ENCODE measurements at places on chromosomes 2 and 18.

GRCh38 chr2:7169593-7169992, 252.4 kb downstream of the RNF144A start:
- no peak for DNase-seq

DNA sequence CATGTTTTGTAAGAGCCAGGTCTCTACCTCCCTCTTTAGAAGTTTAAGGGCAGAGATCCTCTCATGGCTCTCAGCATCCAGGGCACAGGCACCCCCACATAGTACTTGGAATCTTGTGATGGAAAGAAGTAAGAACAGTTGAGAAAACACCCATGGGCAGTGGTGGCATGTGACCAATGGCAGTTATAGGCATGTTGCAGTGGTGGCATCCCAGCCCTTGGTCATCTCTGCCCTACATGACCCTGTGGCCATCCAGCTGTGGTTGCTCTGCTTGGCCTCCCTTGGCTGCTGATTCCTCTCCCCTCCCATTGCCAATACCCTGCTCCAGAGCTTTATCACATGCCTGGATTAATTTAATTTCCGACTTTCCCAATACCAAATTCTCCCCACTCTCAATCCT, 13.3 kb upstream of the MSH2 start:
- no peak for DNase-seq

DNA sequence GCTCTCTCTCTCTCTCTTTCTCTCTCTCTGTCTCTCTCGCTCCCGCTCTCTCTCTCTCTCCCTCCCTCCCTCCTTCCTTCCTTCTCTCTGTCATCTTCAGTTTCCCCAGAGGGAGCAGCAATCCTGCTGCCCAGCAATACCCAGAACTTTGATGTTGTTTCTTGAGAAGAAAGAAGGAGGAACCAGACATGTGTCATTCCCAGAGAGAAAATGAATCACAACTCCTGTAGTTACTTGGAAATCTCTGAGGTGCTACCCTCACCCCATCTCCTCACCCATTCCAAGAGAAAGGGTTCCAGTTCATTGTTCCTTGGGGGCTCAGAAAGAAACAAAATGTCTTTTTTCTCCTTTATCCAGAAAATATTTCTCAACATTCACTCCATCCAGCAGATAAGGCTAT, 449.1 kb downstream of the TNS1 start:
- no peak for DNase-seq

DNA sequence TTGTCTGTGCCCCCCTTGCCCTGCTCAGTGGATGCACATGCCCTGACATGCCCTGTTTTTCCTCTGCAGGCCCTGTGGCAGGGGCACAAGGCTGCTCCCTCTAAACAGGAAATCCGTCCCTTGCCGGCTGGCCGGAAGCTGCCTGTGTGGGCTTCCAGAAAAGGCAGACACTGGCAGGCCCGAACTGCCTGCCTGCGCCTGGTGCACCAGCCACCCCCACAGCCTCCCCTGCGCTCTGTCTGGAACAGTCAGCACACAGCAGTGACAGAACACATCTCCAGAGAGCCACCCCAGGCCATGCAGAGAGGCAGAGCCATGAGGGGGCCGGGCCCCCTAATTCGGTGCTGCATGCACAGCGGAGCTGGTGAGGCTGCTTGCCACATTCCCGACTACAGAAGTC, 33.5 kb downstream of the LOXHD1 start:
- DNase-seq, result no peak

- DNase-seq, result no peak
Observed at GRCh38 chr2:182831921-182832320, 34.5 kb downstream of the FRZB start.

DNA sequence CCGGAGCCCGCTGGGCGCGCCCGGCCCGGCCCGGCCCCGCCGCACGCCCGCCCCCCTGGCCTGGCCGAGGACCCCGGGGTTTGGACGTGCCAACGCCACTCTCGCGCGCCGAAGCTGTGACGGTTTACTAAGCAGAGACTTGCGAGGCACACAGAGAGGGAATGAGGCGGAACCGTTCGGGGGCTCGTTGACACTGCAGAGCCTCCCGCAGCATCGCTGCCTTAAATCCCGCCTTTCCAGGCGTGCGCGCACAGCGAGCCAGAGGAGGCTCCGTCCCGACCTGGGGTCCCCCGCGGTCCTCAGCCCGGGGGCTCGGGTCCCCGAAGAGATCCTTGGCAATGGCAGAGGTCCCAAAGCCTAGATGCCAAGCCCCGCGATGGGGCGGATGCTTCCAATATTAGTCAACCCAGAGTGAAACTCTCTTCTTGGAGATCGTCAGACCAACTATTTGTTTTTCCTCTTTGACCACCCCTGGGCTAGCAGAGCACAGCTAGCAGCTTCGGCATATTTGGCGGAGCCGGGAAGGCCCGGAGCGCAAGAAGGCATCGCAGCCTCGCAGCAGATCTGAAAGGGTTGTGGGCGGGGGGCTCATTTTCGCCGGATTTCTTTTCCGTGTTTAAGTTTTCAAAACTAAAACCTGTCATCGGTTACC, at the start of gene ZNF385B:
Gene ZNF385B (minus strand): TSS at position 197 of the 652 bp plus-strand sequence.
- no peak for DNase-seq

GRCh38 chr2:1869987-1870386, 125.7 kb upstream of the PXDN start:
- DNase-seq, result no peak

DNA sequence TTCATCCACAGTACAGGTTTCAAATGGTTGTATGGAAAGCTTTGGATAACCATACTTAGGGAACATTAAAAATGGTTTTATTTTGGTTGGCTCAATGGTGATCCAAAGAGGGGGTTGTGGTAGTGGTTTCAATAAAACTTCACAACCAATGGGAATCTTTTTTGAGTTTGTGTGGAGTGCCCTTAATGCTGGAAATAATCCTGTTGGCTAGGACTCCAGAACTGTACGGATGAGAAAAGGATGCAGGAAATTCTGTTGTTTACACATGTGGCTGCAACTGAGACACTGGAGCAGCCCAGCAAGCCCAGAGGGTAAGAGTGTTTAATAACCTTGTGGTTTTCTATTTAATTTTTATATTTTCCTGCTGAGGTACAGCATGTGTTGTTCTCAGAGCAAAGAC, at the start of gene CCDC102B:
Gene CCDC102B (plus strand): TSS at position 210 of the 400 bp plus-strand sequence. CDS start 38,684 bp downstream, outside the sequence.
- DNase-seq, result no peak

DNA sequence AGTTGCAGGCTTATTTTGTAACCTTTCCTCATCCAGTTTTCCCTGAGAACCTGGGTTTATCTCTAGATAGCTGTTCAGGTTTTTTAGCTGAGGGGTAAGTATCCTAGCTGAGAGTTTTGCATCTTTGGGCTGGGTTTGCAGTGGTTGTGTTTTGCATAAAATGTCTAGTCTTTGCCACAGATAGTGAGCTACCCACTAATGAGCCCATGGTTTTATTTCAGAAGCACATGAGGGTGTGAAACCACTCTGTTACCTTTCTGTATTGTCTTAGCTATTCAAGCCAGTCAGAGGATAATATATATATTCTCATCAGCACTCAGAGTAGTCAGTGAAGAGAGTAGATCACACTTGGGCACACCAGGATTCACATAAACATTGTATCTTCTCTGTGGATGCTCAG, 24.6 kb upstream of the TXNDC2 start:
- DNase-seq, result no peak

GRCh38 chr2:127185093-127185492, 35.0 kb downstream of the CYP27C1 start:
- no peak for DNase-seq

- no peak for DNase-seq
Observed at GRCh38 chr2:217000406-217000805, 140.5 kb upstream of the TNP1 start.

GRCh38 chr2:219614076-219614860, 13.2 kb upstream of the SLC4A3 start:
- DNase-seq, result no peak

DNA sequence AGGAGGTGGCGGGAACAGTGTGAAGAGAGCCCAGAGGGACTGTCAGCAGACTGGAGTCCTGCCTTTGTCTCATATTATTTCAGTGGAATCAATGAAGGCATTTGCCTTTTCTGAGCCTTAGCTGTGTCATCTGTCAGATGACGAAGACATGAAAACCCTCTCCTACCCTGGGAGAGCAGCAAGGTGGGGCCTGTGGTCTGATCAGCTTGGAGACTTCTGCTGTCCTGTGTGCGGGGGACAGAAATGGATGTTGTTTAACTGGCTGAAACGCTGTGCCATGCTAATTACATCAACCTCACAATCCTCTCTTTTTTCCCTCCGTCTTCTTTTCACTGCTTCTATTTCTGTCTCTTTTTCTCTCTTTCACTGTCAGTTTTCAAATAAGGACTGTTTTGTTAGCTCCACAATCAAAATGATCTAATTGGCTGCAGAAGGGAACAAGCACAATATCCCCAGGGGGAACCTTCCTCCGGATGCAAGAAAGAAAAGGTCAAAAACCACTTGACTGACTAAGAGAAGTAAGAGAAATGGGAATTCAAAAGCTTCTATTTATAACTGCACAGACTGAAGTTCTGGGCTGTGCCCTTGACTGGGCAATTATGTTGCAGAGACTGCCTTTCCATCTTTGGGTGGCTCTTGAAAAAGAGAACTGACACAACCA, 340.1 kb downstream of the CLIP4 start:
- DNase-seq, result no peak

DNA sequence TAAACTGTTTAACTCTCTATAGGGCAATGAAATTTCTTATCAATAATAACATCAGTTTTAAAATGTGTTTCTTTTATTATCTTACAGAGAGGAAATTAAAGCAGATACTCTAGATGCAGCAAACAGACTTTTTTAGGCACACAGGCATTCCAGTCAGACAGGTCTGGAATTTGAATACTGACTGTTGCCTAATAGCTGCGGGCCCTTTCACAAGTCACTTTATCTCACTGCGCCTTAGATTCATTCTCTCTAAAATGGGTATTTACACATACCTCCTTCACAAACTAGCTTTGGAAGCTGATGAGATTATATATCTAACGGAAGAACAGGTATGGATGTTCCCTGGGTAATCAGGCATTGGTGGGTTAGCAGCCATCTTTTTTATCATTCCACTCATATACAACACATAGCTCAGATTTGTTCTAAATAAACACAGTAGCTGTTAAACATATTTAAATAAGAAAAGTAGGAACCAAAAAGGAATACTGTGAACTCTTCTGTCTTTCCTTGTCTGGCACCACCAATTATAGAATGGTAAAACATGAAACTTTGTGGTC, 104.2 kb downstream of the LRP2 start:
- DNase-seq, result no peak

DNA sequence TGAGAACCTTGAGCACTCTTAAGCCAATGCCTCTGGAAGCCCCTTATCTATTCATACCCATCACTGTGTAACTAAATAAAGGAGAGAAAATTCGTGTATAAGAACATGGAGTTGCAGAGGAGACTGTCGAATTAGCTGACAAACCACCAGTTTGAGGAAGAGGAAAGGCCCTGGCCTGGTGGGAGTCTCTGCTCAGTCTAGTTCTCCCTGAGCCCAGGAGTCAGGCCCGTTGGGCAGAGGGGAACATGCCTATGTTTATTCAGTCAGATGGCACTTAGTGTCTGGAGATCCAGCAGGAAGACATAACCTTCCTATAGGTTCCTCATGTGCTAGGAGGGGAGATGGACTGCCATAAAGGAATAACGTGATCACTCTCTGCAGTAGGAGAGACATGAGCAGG, 60.3 kb downstream of the MGAT5 start:
- DNase-seq, result no peak

DNA sequence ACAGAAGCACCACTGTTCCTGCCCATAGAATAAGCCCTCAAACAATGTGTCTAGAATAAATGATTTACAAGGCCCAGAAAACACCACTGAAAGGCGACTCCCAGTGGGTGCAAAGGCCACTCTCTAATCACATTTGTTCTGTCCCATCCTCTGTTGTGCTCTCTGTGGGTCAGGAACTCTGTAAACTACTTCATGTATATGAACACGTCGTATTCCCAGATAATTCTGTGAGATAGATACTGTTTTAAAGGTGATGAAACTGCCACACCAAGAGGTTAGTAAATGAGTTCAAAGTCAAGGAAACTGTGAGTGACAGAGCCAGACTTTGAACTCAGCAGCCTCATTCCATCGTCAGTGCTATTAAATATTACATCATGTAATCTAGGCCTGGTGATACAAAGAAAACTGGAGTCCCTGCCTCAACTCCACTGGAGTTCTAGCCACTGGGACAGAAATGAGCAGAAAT, 269.7 kb upstream of the DCC start:
- DNase-seq, result no peak

DNA sequence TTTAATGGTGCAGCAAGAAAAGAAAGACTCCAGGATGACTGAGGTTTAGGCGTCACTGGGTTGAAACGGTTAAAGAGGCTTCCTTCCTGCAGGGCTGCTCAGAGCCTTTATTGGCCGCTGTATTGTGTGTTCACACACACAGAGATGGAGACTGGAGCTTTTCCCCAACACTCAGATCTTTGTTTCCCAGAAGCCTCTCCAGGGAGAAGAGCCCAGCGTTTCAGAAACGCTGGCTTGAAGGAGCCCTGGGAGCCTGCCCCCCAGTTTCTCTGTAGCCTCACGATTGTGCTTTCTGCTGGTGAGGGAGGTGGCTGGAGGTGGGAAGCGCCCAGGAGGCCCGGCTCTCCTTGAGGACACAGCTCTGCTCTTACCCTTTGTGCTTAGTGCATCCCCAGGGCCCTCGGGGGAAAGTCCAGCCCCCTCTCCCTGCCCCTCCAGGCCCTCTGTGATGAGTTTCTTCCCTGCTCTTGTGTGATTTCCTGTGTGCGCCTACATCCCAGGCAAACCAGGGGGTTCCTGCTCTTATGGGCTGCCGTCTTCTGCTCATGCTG, 37.1 kb downstream of the RRM2 start:
- no peak for DNase-seq

DNA sequence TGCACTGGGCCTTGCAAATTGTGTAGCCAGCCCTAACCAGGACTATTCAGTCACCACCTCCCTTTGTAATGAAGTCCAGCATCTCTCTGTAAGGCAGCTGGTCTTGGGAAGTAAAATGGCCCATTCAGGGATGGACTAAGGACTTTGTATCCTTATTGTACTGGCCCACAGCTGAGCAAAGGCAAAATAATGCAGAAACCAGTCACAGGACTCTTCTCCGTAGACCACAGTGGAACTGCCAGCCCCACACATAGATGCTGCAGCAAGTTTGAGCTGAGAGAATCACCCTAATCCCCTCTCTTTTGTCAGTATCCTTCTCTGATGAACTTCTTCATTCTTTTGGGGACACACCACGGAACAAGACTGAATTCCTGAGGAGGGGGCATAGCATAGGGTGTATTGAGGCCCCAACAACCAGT, 73.6 kb upstream of the RTN4 start:
- no peak for DNase-seq

- no peak for DNase-seq
Observed at GRCh38 chr2:60550984-60551239, 2.5 kb downstream of the BCL11A start.

DNA sequence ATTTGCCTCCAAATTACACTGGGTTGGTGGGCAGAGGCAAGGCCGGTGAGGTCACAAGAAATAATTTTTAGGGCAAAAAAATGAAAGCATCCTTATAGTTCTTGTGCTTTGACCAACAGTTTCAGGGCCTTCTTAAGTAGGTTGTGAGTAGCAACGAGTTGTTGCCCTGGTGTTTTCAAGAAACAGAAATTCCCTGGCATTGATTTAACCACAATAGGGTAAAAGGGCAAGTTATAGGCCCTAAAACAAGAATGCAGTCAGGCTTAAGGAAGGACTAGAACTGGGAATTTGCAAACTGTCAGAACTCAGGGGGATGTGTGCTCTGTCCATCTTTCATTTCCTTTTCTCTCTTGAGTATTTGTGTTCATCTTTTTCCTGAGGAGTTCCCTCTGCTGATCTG, 46.1 kb upstream of the STPG4 start:
- DNase-seq, result no peak

- DNase-seq, result no peak
Observed at GRCh38 chr2:165631089-165631488, 161.6 kb downstream of the CSRNP3 start.

Measured in activated CD4-positive, alpha-beta T cell treated with anti-CD3 and anti-CD28 coated beads for 1 hour (primary cell).